ENCODE measurements at places on chromosomes 2 and 18.

GRCh38 chr2:120587279-120587996 is 148.2 kb upstream of the GLI2 start:
- DNase-seq, result peak; percentile 74

DNA sequence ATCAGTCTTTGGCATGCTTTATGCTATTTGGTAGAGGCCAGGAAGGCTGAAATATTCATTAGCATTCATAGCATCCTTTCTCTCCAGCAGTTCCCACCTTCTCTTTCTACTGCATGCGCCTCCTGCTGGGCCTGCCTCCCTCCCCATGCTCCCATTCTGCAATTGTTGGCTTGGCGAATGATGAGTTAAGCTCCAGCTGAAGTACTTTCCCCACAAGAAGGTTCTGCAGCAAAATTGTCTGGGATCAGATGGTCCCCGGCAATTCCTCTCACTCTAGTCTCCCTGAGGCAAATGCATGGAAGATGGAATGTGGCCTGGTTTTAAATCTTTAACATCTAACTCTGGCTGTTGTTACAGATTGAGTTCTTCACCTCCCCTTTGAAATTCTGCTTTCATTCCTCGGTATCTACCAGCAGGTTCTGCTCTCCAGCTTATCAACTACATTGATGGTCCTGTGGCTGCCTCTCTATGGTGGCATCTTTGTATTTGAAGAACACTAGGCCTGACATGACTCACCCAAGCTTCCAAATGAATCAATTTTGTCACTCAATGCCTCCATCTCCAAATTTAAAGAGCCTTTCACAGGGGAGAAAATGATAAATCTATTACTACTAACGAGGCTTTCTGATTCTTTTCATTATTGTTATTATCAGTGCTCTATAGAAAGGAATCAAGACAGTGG is 55.9 kb downstream of the KCTD18 start:
- no peak for DNase-seq

DNA sequence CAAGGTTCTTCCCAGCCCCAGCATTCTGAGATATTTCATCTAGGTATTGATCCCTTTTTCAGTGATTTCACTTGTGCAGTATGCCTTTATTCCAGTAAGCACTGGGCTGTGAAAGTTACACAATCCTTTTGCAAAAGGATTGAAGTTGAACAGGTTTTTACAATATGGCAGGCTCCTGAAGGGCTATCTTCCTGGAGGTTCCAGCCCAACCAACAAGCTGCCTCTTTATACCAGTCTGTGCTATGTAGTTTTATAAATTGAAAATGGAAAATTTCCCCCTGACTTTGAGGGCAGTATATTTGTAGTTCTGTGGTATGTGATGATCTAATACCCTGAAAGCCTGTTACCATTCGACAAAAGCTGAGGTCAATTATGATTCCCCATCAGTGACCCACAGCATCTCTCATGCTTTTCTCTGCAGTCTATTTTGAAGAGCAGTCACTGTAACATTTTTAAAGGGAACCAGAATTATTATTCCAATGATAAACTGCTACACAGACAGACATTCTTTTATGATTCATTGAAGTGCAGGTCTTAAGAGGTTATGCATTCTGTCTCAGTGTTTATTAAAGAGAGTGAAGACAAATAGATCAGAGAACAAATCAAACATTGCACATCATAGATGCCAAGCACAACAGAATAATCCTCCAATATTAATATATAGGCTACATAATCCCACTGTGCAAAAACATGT is 35.2 kb upstream of the STPG4 start:
- peak; percentile 36 for DNase-seq

DNA sequence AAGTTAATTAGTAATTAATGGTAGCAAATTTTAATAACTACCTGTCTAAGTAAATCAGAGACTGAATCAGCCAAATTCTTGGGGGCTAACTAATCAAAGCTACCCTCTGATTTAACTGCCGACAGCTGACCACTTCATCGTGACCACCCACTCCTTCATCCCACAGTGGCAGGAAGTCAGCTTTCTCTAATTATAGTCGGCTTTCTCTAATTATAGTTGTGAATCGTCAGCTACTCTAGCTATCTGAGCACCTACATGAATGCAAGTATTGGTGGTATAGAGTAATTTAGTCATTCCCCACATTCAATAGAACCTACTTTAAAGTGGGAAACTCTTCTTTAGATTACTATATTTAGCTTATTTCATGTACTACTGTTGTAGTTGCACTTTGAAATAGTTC is 185.5 kb downstream of the PTGR3 start:
- DNase-seq, result no peak

DNA sequence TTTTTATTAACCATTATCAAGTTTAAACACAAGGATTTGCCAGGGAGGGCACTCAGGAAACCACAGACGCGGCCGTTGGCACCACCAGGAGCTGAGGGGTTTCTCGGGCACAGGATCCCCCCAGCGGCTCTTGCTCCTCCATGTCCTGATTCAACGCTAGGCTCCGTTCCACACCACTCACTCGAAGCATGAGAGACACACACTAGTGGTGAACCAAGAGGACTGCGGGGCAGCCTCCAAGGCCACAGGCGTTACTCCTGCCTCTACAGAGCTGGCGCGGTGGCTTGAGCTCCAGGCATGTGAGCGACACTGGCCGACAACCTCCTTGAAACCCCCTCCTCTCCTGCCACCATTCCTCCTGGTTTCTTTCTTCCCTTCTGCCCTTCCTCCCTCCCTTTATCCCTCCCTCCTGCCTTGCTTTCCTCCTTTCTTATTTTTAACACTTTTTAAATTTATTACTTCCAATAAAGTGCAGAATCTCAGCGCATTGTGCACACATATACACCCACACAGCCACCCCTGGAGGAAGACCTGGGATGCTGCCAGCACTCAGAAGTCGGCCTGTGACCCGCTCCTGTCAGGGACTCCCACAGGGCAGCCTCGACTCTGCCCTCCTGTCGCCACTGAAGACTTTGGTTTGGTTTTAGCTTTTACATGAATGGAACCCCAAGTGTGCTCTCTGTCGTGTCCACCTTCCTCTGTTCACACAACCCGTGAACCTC is 21.7 kb downstream of the COX7A2L start:
- DNase-seq, result no peak
